ENCODE measurements at places on chromosomes 12 and 14.

- DNase-seq: no peak
Measured at GRCh38 chr14:33987565-33988080, 36.7 kb upstream of the EGLN3 start.

GRCh38 chr14:68651075-68651474 lies 141.8 kb downstream of the ZFP36L1 start:
- no peak for DNase-seq

DNA sequence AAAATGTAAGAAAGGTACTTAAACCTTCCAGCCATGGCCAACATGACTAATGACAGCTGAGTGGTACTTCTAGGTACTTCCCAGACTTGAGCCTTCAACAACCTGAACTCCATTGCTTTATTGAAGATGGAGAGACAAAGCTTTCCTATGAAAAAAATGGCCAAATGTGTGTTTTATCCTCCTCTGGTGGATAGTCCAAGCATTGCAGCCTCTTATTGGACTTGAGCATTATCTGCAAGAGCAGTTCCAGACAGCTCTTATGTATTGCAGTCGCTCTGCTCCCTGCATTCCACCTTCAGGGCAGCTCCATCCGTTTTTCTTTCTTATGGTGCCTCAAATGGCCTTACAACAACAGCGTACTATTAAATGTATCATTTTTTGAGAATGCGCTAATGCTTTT lies 588.2 kb downstream of the NRXN3 start:
- peak; percentile 43 for DNase-seq

DNA sequence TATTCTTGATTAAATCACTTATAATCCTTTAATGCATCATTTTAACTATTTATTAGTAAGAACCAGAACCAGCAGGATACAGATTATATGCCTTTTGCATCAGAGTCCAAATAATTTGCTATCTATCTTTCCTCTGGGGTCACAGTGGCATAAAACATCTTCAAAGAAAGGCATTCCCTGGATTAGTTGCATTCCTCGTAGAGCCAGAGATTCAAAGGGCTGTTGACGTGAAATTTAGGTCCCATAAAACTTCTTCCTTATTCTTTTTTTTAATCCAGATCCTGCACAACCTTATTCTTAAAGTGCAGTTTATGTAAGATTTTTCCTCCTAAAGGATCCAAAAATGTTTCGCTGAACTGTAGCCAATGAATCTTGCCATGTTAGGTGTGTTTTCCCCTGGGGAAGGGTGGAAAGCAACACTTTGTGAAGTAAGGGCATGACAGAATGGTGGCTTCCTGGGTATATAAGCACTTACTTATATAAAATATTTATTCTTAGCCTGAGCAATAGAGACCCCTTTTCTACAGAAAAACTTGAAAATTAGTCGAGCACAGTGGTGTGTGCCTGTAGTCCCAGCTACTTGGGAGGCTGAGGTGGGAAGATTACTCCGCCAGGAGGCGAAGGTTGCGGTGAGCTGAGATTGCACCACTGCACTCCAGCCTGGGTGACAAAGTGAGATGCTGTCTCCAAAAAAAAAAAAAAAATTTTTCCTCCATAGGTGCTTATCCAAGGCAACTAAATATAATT lies 208.7 kb downstream of the PCNX1 start:
- no peak for DNase-seq

DNA sequence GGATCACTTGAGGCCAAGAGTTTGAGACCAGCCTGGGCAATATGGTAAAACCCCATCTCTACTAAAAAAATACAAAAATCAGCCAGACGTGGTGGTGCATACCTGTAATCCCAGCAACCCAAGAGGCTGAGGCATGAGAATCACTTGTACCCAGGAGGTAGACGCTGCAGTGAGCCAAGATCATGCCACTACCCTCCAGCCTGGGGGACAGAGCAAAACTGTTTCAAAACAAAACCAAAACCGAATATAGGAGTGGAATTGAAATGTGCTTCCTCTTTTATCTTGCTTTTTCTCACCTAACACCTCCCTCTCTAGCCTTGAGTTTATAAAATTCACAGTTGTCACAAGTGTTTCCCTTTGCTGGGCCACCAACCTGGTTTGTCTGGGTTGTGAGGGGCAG lies 181.9 kb downstream of the PAH start:
- no peak for DNase-seq

DNA sequence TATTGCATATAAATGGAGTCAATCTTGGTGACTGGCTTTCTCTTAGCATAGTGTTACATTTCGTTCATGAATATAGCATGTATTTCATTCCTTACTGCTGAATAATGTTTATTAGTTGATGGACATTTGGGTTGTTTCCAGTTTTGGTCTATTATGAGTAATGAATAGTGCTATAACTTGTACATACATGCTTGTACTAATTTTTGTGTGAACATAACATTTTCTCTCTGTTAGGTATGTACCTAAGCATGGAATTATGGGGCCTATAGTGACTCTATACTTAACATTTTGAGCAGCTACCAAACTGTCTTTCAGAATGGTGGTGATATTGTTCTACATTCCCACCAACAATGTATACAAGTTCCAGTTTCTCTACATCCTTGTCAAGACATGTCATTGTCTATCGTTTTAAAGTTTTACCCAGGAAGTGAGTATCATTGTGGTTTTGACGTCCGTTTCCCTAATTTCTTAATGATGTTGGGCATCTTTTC lies 23.1 kb downstream of the ATP2A2 start:
- DNase-seq: no peak

DNA sequence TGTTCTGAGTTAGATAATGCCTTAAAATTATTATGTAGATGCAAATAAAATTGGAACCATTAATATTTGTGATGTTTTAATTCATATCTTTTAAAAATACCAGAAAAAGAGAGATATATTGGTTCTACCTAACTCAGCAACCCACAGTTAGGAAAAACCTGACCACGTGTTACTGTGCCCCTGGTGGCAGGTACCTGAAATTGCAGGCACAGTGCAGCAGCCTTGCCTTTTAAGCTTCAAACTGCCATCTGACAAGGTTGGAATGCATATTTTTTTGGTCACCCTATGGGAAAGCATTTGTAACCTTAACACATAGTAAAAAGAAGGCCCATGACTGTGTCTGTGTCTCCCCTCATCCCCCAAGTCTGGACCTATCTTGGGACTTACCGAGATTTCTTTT lies 109.4 kb upstream of the NOS1 start:
- DNase-seq: no peak

DNA sequence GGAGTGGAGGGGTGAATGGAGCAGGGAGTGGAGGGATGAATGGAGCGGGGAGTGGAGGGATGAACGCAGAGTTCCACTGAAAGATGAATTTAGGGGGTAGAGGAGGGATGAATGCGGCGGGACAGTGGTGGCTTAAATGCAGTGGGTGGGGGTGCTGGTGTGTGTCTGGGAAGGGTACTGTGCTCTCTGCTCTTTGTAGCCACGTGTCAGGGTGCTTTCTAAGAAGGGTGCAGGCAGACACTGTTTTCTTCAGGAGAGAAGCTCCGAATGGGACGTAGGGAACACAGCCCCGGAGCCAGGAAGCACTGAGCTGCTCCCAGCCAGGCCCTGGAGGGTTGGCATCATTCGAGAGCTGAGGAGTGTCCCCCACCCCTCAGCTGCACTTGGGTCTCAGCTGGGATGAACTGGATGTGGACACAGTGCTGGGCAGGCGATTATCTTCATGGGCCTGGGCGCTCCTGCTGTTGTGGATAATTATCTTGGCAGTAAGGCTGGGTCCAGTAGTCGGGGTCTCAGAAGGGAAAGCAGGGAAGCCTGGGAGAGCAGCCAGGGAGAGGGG lies 9.5 kb upstream of the CEP170B start:
- no peak for DNase-seq

- DNase-seq: no peak
Measured at GRCh38 chr14:89504602-89505313, 87.7 kb upstream of the FOXN3 start.

DNA sequence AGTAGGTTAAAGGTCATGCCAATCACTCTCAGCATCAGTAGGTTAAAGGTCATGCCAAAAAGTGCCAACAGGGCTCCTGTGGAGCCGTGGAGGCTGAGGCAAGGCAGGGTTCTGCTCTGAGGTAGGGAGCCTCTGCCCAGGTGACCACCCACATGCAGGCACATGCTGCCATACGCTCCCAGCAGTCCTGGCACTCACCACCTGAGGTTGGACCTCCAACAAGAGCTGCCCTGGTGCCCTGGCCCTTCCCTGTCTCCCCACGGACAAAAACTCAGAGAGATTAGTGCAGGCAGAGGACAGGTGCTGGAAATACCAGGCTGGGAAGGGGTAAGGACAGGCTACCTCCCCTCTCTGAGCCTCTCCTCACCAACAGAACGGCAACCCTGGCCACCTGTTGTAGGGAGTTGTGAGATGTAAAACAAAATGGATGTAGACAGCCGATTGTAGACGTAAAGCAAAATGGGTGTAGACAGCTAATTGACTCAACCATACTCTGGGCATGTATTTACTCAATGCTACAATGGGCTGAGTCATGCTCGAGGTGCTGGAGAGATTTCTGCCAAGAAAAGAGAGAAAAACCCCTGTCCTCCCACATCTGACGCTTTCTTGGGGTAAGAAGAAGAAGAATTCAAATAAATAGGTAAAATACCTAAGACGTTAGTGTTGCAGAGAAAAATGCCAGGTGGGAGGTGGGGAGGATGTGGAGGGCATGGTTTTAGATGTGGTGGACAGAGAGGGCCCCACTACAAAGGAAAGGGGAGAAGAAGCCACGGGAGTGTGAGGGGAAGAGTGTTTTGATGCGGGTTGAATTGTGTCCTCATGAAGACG lies 32.4 kb downstream of the LTBP2 start:
- DNase-seq: no peak

GRCh38 chr14:102138961-102139285 lies 774 bp upstream of the WDR20 start:
- DNase-seq: no peak

GRCh38 chr14:94011795-94012194 lies 14.3 kb upstream of the OTUB2 start:
- DNase-seq: no peak

DNA sequence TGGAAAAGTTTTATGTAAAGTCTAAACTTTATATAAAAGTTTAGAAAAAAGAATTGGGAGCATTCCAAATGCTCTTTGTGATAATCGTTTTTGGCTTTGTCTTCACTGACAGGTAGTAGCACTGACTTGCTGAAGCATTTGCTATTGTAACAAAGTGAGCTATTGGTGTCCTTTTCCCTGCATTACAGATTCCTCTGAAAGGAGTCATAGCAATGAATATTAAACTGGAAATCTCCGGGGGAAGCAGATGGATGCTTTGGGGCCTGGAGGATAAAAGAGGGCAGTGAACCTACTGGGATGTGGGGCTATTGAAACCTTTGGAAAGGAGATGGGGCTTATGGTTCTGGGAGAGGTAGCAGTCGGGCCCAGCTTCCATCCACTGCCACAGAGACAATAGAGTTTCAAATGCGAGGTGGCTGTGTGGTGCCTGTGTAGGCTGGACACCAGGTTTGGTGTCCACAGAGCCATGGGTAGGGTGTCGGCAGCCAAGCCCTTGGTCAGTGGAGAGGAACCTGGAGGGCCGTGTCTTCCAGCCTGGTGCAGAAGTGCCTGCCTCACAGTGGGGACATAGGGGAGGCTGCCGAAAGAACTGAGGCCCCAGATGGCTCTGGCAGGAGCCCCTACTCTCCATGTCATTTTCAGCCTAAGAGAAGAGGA lies 10.1 kb downstream of the GSG1 start:
- no peak for DNase-seq

DNA sequence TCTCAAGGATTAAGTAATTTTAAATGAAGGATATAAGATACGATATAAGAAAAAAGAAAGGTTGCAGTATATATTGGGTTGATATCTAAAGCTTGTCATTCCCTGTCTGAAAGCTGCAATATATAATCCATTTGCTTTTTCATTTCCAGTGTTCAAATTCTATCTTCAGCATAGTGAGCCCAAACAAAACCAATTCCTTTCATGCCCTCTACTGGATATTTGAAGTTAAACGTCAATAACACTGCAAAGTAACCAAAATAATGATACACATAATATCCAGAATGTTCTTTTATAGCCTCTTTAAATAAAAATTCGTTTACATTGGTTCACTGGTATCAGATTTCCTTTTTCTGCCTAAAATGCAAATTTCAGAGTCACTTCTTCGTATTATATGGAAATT lies 64.5 kb upstream of the DAAM1 start:
- DNase-seq: no peak

- no peak for DNase-seq
Measured at GRCh38 chr12:54287261-54288157, 7.0 kb downstream of the HNRNPA1 start.

DNA sequence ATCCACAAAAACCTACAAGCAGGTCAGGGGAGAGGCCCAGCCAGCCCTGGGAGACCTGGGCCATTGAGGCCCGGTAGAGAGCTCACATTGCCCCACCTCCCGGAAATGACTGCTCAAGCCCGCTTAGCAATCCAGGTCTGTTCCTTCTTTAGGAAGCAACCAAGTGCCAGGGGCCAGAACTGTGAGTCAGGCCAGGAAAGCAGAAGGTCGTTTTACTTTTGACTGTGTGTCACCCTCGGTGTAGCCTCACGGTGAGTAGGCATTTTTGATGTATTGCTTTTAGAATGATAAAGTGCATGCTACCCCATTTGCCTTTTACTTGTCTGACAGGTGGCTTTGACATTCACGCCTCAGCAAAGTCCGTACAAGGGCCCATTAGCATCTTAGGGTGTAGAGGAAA lies 25.4 kb upstream of the PWP1 start:
- no peak for DNase-seq

DNA sequence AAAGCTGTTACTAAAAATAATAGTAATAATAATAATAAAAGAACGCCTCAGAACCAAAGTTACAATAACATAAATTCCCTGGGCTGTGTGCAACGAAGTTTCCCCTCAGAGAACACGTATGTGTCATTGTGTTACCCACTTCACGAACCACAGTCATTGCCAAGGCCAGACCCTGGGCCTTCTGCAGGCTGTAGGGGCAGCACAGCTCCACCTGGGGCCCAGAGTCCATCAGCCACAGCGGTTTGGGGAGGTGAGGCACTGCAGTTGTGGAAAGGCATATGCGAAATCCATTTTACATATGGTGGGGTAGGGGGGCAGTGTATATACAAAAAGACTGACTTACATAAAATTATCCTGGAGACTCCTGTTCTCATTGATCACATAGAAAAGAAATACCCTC lies 56.1 kb downstream of the ESR2 start:
- DNase-seq: no peak

GRCh38 chr14:99272899-99273765 lies 1.1 kb upstream of the BCL11B start:
- peak; percentile 53 for DNase-seq

DNA sequence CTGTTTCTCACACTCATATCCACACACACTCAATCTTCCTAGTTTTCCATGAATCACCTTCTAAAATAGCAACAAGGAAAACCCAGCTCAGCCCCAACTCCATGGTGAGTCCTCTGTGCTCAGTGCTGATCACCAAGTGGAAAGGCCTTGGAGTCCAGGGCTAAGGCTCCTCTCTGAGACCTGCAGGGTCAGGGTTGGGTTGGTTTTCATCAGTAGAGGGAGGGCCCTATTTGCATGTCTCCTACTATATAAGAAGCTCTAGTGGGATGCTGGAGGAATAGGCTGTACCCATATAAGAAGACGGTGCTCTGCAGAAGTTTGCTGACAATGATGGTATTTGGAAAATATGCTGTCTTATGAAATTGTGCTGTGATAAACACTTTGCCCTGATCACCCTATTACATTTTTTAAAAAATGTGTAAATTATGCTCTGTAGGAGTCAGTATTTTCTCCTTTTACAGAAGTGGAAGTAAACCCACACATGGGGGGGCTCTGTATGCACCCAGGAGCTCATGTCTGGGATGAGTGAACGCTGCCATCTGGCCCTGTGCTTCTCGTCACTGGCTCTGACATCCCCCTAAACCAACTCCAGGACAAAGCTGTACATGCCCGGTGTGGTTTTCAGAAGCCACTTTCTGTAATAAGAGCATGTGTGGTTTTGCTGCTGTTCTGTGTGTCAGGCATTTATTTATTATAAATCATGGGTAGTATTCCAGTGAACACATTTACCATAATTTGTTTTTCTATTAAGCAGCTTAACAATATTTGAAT lies 536.3 kb downstream of the TMEM121 start:
- no peak for DNase-seq
